ENCODE measurements at places on chromosomes 3 and 15. TPM values are rescaled to one million over a fixed set of nuclear protein-coding genes. Genes with fewer than 3 reads are reported as not detected.

DNA sequence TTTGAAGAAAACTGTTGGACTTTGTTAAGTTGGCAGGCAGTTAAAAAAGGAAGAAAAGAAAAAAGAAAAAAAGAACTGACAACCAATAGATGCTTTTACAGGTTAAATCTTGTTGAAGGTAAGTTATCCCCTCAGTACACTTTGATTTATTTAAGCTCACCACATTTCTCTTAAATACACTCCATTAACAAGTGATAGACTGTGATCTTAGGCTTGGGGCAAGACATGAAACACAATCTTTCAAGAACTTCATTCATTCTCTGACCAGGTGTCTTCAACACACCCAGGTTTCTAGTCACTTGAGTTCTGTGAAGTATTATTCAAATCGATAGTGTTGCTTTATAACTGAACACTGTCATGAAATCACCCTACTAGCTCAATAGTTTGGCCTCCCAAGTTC is 751.9 kb downstream of the ROBO1 start:
- DNase-seq = no peak

- DNase-seq = no peak
Observed at GRCh38 chr3:103965764-103966163, 1400.9 kb upstream of the ALCAM start.

DNA sequence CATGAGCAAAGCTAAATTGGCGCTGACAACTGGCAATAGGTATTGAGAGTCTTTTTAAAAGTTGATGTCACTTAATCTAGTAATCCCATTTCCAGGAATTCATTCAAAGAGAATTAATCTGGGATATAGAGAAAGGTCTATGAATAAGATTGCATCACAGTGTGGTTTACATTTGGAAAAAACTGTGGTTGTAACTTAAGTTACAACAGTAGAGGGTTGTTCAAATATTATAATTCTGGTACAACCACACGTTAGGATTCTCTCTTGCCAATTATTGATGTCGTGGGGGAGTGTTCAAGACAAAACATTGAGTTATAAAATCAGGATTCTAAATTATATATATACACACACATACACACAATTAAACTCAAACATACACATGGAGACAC is 79.8 kb downstream of the LIPC start:
- no peak for DNase-seq

- no peak for DNase-seq
Observed at GRCh38 chr3:8154617-8155016, 347.0 kb upstream of the LMCD1 start.

DNA sequence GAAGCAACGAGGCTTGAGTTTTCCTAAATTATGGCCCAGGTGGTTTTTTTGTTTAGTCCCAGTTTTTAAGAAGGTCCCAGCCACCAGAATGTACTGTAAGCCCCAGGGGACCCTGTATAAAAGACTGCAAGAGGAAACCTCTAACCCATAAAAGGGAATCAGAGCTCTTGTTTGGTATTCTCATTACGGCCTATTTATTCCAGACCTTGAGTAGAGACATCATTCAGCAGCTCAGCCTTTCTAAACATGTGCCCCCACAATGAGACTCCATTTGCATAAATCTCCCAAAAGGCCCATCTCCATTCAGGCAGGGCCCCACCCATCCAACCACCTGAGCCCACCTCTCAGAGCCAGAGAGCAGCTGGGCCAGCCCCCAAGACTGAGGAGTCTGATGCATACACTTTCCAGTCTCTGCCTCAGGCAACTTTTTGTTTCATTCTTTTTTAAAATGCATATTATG is 25.7 kb downstream of the ZDHHC3 start:
- DNase-seq = no peak

Gene TRIM42
- not detected for total RNA-seq

DNA sequence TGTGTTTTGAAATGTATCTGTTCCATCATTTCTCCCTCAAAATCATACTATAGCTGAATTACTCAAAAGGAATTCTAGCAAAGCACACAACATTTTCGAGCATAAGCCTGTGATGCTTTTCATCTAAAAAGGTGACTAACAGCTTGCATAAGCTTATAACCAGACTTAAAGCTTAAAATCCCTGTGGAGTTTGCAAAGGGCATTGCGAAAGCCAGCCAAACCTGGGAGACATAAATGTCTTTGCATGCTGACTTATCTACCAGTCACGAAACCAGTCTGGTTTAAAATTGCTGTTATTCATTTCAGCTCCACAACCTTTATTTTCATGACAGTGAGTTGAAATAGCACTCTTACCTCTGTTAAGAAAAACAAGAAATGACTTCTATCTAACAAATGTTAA is 35.6 kb upstream of the LIPC start:
- no peak for DNase-seq

DNA sequence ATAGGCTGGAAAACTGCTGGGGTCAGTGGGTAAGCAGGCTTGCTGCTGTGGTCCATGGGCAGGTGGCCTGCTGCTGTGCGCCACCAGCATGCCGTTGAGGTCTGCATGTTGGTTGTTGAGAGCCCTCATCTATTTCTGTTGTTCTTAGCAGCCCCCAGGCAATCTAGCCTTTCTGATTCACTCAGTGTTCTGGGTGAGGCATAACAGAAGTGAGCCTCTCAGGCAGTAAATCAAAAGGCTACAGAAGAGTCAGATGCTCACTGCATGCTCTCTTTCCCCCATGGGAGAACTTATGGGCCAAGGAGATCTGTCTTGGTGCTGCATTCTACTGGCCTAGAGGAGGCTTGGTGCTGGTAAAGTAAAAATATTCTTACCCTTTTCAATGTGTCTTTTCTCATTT is 67.8 kb upstream of the ATP10A start:
- no peak for DNase-seq

Gene RHCG
- not detected for total RNA-seq

- DNase-seq = no peak
Observed at GRCh38 chr3:170524073-170524472, 61.8 kb downstream of the SLC7A14 start.

All from mucosa of gallbladder (tissue), 1 donor.